ENCODE measurements at places on chromosomes 3 and 15. TPM values are rescaled to one million over a fixed set of nuclear protein-coding genes. Genes with fewer than 3 reads are reported as not detected.

- no peak for DNase-seq
Measured at GRCh38 chr3:194688946-194689345, 3.3 kb downstream of the FAM43A start.

- no peak for DNase-seq
Measured at GRCh38 chr15:58154769-58155168, 16.6 kb downstream of the AQP9 start.

GRCh38 chr15:90960298-90961091 lies 5.8 kb downstream of the RCCD1 start:
- no peak for DNase-seq

DNA sequence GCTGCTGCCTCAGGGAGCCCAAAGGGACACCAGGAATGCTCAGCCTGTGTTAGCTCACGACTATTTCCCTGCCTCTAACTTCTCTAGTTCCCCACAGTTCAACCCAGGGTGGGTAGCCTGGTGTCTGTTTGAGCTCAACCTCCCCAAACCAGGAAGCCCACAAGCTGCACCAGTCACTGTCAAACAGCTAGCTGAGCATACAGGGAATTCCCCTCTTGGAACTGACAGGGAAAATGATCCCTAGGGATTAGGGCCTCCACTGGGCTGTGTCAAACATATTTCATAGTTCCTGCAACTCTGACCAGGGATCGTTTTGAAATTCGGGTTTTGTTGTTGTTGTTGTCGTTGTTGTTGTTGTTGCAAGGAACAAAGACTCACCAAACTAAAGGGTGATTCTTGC lies 147.1 kb upstream of the ICE2 start:
- no peak for DNase-seq

GRCh38 chr3:184040010-184040409 lies 8.5 kb downstream of the HTR3D start:
- DNase-seq: no peak

- DNase-seq: no peak
Measured at GRCh38 chr15:92510163-92510882, 116.6 kb downstream of the ST8SIA2 start.

DNA sequence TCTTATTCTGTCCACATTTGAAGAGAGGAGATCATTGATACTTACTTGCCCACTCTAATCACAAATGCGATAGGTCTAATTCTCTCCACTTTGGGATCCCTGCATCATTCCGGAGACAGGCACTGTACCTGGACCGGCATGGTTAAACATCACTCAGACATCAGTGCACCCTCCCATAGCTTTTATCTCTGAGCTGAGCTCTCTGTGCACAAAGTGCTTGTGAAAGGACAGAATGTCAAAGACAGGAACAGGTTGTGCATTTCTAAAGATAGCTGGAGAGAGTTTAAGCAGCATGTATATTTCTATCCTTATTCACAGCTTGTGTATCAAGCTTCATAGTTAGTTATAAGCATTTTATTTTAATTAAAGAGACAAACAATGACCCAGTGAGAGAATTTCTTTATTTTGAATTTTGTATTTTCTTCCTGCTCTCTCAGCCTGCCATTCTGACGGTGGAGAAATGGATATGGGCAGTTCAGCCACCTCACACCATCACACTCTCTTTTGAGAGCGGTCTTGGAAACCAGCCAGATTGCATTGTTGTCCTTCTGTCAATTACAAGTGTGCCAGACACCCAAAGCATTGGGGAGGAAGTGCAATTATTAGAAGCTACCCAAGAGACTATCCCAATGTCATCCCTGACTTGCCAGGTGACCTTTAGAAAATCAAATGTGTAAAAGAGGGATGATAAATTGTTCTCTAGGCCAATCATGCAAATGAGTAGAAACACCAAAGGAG lies 65.2 kb upstream of the CHL1 start:
- DNase-seq: no peak

GRCh38 chr3:16146015-16146730 lies 28.3 kb upstream of the GALNT15 start:
- DNase-seq: no peak

GRCh38 chr15:74502301-74502700 lies 38.7 kb upstream of the ARID3B start:
- no peak for DNase-seq

DNA sequence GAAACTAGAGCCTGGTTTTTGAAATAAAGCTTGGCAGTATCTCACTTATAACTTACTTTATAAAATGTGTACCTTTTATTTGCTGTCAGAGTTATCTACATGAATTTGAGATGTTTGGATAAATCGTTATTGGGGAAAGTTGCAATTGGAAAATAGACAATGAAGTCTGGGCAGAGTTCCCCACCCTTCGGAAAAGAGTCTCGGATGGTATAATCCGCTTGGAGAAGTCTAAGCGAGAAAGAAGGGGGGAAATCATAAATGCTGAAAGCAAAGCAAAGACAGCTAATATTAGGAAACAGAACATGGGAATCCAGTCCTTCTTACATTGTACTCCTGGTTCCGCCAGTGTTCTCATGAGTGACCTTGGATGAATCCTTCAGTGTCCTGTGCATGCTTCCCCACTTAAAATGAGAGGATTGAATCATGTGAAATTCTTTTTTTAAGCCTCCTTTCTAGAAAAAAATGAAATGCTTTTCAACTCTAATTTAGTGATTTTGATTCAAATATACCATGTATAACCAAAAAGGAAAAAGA lies 162.4 kb downstream of the ATG7 start:
- no peak for DNase-seq

DNA sequence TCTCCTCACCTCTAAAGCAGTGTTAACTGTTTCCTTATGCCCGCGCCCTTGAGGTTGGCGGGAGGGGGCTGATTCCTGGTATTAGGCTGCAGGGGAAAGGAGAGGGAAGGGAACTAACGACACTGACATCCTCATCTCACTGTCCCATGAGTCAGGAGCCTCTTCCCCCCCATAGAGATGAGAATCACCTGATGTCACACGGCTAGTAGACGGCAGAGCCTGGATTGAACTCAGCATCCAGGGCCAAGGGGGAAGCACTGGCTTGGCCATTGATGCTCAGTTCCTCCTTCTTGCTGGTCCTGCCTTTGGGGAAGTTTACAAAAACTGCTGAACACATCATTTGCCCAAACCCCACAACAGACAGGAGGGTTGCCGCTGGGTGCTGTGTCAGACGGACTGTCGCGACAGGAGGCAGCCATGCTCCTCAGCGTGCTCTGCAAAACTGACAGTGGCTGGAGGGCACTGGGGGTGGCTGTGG lies 38.5 kb downstream of the IDH2 start:
- no peak for DNase-seq

GRCh38 chr3:56629047-56629446 lies 54.0 kb downstream of the TASOR start:
- no peak for DNase-seq

DNA sequence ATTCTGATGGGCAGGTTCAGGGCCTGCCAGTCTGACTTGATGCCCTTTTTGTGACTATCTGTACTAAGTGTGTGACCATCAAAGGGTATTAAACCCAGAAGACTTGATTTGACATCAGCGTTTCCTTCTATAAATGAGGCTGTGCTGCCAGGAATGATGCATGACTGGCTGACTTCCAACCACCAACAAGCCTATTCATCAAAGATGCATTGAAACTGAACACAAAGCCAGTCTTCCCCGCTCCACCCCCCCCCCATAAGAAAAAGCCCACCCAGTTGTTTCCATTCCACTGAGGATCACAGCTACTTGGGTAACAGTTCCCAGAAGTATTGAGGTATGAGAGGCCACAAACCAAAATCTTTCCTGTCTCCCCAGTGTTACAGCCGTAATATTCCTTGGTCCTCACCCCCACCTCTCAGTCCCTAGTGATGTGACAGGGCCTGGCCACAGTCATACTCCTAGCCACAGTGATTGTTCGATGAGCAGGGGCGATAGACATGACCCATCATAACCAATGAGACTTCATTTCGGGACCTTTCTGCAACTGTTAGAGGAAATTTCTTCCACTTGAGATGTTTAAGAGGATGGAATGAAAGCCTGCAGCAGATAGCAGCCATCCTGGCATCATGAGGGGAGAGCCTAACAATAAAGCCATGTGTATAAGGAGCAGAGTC lies 22.6 kb downstream of the SH3BP5 start:
- peak; percentile 29 for DNase-seq

DNA sequence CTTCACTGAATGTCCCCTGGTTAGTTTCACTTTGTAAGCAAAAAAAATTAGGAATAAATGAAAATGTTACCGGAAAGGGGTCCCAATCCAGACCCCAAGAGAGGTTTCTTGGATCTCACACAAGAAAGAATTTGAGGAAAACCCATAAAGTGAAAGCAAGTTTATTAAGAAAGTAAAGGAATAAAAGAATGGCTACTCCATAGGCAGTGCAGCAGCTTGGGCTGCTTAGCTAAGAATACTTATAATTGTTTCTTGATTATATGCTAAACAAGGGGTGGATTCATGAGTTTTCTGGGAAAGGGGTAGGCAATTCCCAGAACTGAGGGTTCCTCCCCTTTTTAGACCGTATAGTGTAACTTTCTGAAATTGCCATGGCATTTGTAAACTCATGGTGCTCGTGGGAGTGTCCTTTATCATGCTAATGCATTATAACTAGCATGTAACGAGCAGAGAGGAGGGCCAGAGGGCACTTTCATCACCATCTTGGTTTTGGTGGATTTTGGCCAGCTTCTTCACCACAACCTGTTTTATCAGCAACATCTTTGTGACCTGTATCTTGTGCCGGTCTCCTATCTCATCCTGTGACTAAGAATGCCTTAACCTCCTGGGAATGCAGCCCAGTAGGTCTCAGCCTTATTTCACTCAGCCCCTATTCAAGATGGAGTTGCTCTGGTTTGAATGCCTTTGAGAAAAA lies 41.0 kb upstream of the CMSS1 start:
- no peak for DNase-seq

GRCh38 chr3:143536817-143537535 lies 311.3 kb downstream of the SLC9A9 start:
- DNase-seq: no peak

DNA sequence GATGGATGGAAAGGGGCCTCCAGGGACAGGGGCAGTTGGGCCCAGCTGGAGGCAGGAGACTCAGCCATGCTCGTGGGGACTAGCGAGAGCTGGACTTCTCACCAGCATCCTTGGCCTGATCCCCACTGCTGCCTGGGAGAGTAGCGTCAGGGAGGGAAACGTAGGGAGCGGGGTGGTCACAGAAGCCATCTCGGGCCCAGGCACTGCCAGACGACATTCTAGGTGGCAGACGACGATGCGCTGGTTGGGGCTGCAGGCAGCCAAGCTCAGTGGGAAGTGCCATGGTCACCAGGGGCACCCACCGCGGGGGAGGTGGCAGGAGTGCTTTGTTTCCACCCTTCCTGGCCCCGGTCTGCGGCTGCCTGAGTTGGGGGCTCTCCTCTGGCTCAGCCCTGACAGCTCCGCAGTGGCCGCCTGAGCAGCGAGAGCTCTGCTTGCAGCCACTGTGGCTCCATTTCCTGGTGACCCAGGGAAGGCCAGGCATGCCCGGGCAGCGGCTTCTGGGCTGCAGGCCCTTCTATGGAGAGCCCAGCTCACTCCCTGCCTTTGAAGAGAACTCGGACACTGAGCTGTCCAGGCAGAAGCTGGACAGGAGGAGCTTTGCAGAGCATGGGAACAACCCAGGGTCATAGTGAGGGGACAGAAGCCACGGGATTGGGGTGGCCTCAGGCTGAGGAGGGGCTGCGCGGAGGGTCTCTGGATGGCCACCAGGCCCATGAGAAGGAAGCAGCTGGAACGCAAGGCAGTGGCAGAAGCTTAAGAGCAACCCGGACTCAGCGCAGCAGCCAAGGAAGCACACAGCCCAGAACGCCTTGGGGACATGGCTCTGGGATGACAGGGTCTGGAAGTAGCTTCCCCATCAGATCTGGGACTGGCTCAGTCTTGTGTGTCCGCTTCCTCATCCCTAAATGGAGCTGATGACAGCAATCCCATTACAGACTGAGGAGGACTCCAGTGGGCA lies 30.8 kb downstream of the KLHL25 start:
- DNase-seq: no peak

DNA sequence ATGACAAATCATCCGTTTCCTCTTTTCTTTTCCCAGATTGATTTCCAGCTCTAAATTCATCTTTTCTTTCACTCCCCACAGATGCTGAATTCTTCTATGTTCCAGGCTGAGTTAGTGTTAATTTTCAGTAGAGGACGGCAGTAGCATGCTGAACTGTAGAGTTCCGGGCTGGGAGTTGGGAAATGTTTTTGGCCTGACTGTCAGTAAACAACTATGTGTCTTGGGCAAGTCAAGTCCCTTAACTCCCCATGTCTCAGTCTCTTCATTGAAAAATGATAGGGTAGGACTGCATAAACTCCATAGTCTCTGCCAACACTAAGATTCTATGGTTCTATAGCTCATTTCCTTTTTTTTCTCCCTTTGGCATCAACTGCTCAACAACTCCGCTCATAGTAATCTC lies 333.9 kb downstream of the TIGIT start:
- DNase-seq: no peak

DNA sequence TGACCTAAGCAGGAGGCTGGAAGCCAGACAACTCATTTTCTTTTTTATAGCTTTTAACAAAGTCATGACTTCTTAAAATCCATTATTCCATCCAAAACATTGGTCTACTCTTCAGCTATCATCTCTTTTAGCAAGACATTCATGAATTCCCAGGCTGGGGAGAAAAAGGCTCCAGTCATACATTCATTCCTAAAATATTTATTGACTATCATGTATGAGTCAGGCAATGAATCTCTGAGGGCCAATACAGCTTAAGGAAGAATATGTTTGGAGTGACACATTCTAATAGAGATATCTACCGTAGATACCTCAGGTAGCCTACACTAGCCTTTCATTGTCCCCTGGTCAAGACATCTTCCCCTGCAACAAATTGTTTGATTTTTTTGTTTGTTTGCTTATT lies 196.4 kb upstream of the NANOGP8 start:
- DNase-seq: no peak

- DNase-seq: no peak
Measured at GRCh38 chr3:187646906-187647660, 23.1 kb downstream of the SST start.

GRCh38 chr15:98616397-98616796 lies 31.9 kb upstream of the IGF1R start:
- no peak for DNase-seq

GRCh38 chr3:127392156-127392490 lies 104.3 kb upstream of the PRR20G start:
- no peak for DNase-seq

DNA sequence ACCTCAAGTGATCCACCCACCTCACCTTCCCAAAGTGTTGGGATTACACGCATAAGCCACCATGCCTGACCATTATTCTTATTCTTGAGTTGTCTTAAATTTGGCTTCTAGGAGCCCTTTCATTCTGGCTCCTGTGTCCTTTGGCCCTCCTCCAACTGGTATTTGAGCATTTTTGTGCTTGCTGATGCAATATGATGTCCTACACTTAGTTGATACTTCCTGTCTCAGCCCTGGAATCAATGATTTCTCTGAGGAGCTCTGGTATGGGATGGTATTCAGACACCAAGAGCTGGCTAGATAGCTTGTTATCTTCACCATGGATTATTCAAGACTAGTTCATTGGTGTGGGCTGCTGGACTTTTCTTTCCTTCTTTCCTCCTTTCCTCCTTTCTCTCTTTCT lies 25.4 kb downstream of the ZNF621 start:
- DNase-seq: no peak

GRCh38 chr3:80000022-80000421 lies 232.2 kb upstream of the ROBO1 start:
- DNase-seq: no peak

GRCh38 chr3:122681284-122681973 lies 790 bp downstream of the PARP14 start:
- no peak for DNase-seq

HAPLN3 gene
- 8.7 TPM for total RNA-seq

SLC12A8 gene
- total RNA-seq: 2.7 TPM

SGO1 gene
- total RNA-seq: 1.7 TPM

PRTG gene
- 3.0 TPM for total RNA-seq

LIPC gene
- 0.16 TPM for total RNA-seq

ATP10A gene
- total RNA-seq: 0.78 TPM

RBMS3 gene
- 19.8 TPM for total RNA-seq

SCAANT1 gene
- not detected for total RNA-seq

Measured in occipital lobe (tissue), 3 donors.